ENCODE measurements at places on chromosomes 3 and 15.

DNA sequence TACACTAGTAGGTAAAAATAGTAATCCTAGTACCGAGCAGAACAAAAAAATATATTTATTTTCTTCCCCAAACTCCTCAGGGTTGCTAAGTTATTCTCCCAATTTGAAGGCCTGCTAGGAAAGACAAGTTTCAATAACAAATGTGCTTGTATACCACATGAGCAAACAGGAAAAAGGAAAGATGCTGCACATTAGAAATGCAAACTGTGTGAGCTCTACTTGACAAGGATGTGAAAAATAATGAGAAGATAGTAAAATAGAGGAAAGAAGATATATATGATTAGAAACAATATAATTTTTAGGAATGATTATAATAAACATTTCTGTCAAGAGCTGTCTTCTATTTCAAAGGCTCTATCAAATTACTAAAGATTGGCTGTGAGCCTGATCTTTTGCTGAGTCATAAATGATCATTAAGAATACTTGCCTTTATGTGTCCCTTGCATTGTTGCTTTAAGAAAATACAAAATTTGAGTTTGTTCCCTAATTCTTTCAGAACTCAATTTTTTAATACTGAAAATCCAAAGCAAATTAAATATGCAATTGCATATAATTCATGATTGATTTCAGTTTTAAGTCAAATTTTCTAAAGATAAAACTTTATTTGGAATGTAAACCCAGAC, 174.2 kb downstream of the NEK10 start:
- DNase-seq: no peak

GRCh38 chr3:126927401-126927750, 55.5 kb upstream of the PLXNA1 start:
- no peak for DNase-seq

- no peak for DNase-seq
Observed at GRCh38 chr3:48338635-48339034, 5.2 kb upstream of the SPINK8 start.

DNA sequence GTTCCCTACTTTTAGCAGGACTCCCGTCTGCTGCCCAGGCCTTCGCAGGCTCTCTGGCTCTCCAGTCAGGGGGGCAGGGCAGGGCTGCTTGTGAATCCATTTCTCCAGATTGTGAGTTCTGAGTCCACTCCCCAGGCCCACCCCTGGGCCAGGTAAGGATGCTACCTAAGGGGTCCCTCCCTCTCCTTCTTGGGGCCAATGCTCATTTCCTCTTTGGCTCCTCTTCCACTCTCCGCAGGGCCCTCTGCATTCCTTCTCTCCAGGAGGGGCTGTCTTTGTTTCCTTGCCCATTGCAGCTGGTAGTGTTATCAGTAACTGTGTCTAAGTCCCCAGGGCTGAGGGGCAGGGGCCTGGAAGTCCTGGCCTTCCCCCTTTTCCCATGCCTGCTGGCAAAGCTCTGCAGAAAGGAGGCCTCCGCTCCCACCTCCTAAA, 13.0 kb upstream of the CACNA2D2 start:
- no peak for DNase-seq

GRCh38 chr3:5357089-5357488, 169.6 kb downstream of the EDEM1 start:
- no peak for DNase-seq

DNA sequence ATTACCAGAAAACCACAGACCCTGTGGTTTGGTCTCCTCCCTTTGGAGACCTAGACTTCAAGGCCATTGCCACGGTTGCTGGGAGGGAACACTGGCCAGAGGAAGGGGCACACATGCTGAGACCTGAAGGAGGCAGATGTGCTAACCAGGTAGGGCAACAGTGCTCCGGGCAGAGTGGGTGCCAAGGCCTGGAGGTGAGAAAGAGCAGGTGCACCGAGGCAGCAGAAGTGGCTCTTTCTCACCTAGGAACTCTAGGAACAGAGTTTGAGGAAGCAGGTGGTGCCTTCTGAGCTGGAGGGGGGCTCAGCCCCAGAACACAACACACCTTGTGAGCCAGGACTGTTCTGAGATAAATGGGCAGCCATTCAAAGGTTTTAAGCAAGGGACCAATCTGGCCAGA, 106.1 kb downstream of the MEGF11 start:
- DNase-seq: no peak

DNA sequence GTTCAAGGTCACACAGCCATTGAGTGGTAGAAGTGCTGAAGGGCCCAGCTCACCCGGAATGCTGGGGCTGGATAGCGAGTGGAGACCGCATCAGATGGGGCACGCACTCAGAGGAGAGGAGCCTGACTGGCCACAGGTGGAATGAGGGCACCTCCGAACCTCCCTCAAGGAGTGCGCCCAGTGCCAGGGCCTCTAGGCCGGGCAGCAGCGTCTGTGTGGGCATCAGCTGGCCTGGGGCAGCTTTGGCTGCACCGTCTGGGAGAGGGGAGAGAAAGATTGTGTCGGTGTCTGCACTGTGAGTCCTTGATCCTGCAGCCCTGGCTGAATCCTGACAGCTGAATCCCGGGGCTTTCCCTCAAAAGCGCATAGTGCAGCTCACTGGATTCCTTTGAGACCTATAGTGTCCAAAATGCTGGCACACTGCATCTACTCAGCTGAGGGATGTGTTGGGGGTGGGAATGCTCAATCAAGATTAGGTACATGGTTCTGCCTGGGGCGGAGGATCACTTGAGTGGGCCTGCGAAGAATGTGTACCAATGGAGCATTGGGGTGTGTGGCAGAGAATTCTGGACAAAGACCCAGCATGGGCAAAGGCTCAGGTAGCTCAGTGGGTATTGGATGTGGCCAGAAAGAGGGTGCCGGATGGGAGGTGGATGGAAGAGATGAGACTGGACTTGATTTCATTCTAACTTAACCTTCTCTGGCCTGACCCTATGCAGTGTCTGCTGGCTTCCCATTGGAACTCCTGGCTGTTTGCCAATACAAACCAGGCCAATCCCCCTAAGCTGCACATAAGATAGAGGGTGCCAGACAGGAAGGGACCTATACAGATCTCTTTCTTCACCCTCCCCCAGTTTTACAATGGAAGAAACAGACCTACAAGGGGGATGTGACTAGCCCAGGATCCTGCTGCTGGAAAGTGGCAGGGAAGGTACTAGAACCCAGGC, 950 bp downstream of the ANKDD1A start:
- DNase-seq: peak; percentile 23

DNA sequence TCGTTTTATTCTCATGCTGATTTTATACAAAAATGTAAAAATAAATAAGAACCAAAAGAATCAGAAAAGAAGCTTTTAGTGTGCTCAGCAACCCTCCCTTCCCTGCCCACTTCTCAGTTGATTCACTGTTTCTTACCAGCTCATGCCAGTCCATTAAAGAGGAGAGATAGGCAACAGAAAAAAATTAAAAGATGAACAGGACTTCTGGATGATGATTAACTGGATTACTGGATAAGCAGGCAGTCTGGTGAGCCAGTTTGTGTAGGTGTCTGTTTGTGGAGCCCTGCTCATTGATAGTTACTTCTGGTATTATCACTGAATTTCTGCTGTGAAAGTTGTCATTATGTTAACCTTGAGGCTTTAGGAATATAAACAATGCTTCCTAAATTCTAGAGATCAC, 15.1 kb upstream of the GPR171 start:
- DNase-seq: no peak

All from left ventricle myocardium superior (tissue), 1 donor.